ENCODE measurements at places on chromosomes 4 and X. TPM values are rescaled to one million over a fixed set of nuclear protein-coding genes. Genes with fewer than 3 reads are reported as not detected.

Gene TRAM1L1
- 5.9 TPM for total RNA-seq

DNA sequence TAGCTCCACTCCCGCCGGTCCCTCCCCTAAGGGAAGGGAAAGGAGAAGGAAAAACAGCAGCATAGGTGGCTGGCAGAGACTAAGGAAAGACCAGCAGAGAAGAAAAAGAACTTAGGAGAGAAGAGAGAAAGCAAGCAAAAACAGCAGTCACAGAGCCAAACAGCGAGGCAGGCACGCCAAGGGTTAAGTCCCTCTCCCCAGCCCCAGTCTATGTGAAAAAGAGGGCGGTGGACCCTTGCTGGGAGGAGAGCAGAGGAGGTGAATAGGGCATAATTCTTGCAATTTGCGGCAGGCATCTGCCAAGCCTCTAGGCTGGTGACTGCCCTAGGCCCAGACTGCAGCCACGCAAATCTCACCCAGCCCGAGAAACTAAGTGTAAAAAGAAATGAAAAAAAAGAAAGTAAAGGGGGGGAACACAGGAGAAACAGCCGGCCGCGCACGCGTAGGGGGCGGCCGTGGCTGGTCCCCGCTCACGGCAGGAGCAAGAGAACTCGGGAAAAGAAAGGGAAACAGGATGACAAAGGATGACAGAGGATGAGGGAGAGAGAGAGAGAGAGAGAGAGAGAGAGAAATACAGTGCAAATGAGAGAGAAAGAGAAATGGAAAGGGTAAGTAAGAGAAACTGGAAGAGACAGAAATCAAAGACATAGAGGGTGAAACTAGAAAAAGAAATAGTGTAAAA is 48.6 kb downstream of the MAGEA9 start:
- peak overlapping the region; percentile 90 for H3K27ac ChIP-seq
- no peaks in the 10 kb centered on the region for H3K36me3 ChIP-seq
- peak overlapping the region; percentile 70 for H3K4me3 ChIP-seq
- peaks cover 11% of the 10 kb centered on the region for H3K4me1 ChIP-seq

- no peaks in the 10 kb centered on the region for H3K4me1 ChIP-seq
- no peaks in the 10 kb centered on the region for H3K27me3 ChIP-seq
- no peak overlapping the region for H3K4me3 ChIP-seq
- no peaks in the 10 kb centered on the region for H3K36me3 ChIP-seq
- H3K27ac ChIP-seq, result no peak overlapping the region
- no peak for DNase-seq
Measured at GRCh38 chr4:181939199-181939945, 303.8 kb upstream of the TENM3 start.

DNA sequence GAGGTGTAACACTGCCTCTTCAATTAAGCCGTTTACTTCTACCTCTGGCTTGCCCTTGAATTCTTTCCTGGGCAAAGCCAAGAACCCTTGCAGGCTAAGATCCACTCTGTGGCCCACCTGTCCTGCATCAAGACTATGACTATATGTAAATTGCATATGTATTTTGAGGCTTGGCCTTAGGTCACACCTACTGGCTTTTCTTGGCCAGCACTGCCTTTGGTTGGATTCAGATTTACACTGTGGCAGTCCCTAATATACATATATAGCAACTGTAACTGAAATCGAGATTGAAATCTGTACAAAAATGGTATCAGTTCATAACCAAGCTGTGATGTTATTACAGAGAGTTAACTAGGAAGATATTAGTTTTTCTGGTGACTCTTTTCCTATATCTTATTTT is 151.5 kb downstream of the CFAP47 start:
- no peak overlapping the region for H3K4me3 ChIP-seq
- no peak overlapping the region for H3K27ac ChIP-seq
- no peaks in the 10 kb centered on the region for H3K27me3 ChIP-seq
- no peaks in the 10 kb centered on the region for H3K36me3 ChIP-seq

Gene TMEM31
- not detected for total RNA-seq

DNA sequence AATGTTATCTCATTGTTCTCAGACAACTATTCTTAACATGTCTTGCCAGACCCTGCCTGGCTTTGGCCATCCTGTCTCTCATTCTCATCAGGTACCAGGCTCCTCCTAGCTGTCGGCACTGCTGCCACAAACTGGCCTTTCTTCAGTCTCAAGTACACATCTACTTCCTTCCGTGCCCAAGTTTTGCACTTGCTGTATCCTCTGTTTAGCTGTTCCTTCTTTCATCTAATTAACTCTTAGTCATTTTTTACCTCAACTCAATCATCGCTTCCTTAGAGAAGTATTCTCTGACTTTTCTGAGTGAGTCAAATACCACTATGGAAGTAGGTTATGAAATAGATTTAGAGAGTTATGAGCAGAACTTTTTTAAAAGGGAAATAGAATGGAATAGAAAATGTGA is 19.7 kb downstream of the CXCL3 start:
- no peak overlapping the region for H3K4me3 ChIP-seq
- H3K36me3 ChIP-seq, result no peaks in the 10 kb centered on the region
- no peaks in the 10 kb centered on the region for H3K4me1 ChIP-seq
- no peak overlapping the region for H3K27ac ChIP-seq
- no peak for DNase-seq

GRCh38 chrX:136768469-136769084 is 12.2 kb downstream of the ARHGEF6 start:
- H3K27ac ChIP-seq, result peak overlapping the region; percentile 66
- no peaks in the 10 kb centered on the region for H3K36me3 ChIP-seq
- peak overlapping the region; percentile 75 for H3K4me3 ChIP-seq
- DNase-seq, result no peak

DNA sequence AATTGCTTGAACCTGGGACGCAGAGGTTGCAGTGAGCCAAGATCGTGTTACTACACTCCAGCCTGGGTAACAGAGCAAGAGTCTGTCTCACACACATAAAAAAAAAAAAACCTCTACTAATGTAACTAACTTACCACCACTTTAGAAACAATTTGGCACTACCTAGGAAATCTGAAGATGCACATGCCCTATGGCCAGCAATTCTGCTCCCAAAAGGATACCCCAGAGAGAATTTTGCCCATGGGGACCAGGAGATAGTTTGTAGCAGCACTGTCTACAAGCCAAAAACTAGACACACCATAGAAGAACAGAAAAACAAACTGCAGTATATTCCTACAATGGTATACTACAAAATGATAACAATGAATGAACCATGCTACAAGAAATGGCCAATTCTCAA is 37.5 kb downstream of the USP46 start:
- no peaks in the 10 kb centered on the region for H3K27me3 ChIP-seq
- peaks cover 25% of the 10 kb centered on the region for H3K36me3 ChIP-seq
- H3K4me3 ChIP-seq, result no peak overlapping the region

GRCh38 chr4:147591106-147591505 is 26.1 kb upstream of the TMEM184C start:
- peaks cover 42% of the 10 kb centered on the region for H3K4me1 ChIP-seq
- H3K36me3 ChIP-seq, result no peaks in the 10 kb centered on the region
- H3K4me3 ChIP-seq, result no peak overlapping the region
- no peaks in the 10 kb centered on the region for H3K27me3 ChIP-seq

- no peak overlapping the region for H3K27ac ChIP-seq
- H3K4me1 ChIP-seq, result peaks cover 3% of the 10 kb centered on the region
- H3K36me3 ChIP-seq, result no peaks in the 10 kb centered on the region
- H3K27me3 ChIP-seq, result no peaks in the 10 kb centered on the region
Measured at GRCh38 chr4:156101571-156101970, 147.9 kb upstream of the CTSO start.

DNA sequence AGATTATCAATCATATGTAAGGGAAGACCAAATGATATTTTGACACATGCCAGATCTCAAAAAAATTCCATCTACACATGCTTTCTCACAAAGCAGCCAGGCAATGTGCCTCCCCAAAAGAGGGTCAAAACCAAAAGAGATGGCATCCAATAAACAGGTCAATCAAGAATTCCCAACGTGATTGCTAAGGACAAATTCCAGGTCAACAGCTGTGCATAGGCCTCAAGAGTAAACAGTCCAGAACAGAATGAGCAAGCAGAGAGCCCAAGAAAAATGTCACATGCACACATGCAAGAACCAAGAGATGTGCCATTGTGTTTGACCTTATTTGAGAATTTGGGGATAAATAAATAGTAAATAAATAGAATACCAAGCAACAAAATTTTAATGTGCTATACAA is 136.7 kb downstream of the APBB2 start:
- no peak for DNase-seq
- peaks cover 43% of the 10 kb centered on the region for H3K4me1 ChIP-seq
- H3K27ac ChIP-seq, result no peak overlapping the region

- peaks cover 8% of the 10 kb centered on the region for H3K36me3 ChIP-seq
- H3K27me3 ChIP-seq, result no peaks in the 10 kb centered on the region
- no peak overlapping the region for H3K4me3 ChIP-seq
- H3K4me1 ChIP-seq, result peaks cover 20% of the 10 kb centered on the region
- DNase-seq, result no peak
Measured at GRCh38 chr4:165560941-165561340, 182.1 kb downstream of the CPE start.

Measured in osteocyte (in vitro differentiated cells).